ENCODE measurements at places on chromosomes 1 and 21.

GRCh38 chr1:67446893-67447292 is 16.7 kb upstream of the SERBP1 start:
- DNase-seq = no peak

DNA sequence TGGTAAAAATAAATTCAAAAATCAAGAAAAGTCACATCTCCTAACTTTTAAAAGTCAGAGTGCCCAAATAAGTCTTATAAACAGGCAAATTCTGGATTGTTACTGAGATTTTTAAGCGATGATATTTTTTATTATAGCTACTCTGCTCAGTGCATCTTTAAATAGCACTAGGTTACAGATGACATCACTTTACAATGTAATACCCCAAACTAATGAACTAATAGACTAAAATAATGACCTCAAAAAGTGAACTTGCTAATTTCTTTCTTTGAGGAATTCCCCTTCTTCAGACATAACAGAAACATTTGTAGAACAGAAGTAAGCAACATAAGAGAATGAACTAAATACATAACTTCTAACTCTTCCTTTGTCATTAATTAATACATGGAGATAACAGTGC is 33.0 kb upstream of the ACTA1 start:
- no peak for DNase-seq

- DNase-seq = peak; percentile 62
Measured at GRCh38 chr1:236064674-236065508, at the start of gene NID1. Gene NID1 (minus strand): TSS chr1:236065090. CDS start chr1:236065079, 11 bp downstream.

GRCh38 chr1:164518692-164519332 is 40.2 kb upstream of the PBX1 start:
- no peak for DNase-seq

GRCh38 chr1:231390071-231390470 is 32.0 kb downstream of the EGLN1 start:
- no peak for DNase-seq

DNA sequence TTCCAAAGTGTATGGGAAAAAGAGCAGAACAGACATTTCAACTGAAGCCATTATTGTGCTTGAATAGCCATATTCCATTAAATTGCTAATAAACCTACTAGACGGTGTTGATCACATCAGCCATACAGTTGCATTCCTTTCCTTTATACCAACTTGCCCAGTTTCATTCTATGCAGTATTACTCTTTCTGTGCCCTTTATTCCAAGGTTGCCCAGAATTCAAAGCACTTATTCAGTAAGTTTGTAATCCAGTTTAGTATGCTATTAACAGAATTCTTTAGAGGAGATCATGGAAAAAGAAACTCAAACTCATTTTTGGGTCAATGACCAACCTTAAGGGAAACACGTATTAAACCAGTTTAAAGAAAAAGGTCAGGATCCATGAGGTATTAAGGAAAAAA is 89.5 kb downstream of the DDAH1 start:
- no peak for DNase-seq

GRCh38 chr1:66475940-66476339 is 58.0 kb upstream of the SGIP1 start:
- no peak for DNase-seq

DNA sequence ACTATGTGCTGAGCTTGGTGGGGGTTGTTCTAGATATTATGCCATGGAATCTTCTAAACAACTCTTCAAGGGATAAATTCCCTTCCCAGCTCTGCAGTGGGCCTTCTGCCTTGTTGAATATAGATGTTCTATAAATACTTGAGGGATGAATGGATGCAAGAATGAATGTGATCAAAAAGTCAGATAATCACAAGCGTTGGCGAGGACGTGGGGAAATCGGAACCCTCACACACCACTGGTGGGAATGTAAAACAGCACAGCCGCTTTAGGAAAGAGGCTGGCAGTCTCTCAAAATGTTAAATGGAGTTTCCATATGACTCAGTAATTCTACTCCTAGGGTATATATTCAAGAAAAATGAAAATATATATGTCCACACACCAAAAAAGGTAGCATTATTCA is 19.0 kb downstream of the SDC3 start:
- DNase-seq = peak; percentile 45
